Hematopoietic multipotent progenitor cell treated with erythropoietin and hydrocortisone succinate and interleukin-3 and kit ligand, for 15 days (in vitro differentiated cells): ENCODE measurements at places on chromosomes 7 and 10.

DNA sequence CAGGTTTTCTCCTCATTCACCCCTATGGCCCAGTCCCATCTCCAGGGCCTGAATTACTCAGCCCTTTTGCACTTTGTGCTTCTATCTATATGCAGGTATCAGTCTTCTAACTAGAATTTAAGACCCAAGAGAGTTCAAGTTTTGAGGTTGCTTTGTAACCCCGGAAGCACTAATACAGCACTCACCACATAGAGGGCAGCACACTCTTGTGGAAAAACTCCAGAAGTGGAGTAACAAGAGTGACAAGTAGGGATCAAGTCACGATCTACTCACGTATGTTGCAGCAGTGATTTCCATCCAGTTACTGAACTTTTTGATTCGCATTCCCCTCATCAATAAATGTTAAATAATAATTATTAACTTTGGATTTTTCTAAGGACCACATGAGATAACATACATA, 151.0 kb downstream of the CHCHD3 start:
- no peak for DNase-seq

- peak; percentile 48 for DNase-seq
Measured at GRCh38 chr10:96395931-96396877, 37.4 kb upstream of the OPALIN start.

- DNase-seq: no peak
Measured at GRCh38 chr7:70935854-70936253, 196.1 kb upstream of the GALNT17 start.

GRCh38 chr10:132186488-132187429, at the start of gene DPYSL4:
Gene DPYSL4, plus strand, starts transcription at chr10:132186948. Its CDS starts 116 bp downstream, at chr10:132187064.
- DNase-seq: peak; percentile 4

GRCh38 chr7:149642589-149642988, 130.8 kb downstream of the ZNF467 start:
- DNase-seq: no peak
